ENCODE measurements at places on chromosomes 5 and 9.

DNA sequence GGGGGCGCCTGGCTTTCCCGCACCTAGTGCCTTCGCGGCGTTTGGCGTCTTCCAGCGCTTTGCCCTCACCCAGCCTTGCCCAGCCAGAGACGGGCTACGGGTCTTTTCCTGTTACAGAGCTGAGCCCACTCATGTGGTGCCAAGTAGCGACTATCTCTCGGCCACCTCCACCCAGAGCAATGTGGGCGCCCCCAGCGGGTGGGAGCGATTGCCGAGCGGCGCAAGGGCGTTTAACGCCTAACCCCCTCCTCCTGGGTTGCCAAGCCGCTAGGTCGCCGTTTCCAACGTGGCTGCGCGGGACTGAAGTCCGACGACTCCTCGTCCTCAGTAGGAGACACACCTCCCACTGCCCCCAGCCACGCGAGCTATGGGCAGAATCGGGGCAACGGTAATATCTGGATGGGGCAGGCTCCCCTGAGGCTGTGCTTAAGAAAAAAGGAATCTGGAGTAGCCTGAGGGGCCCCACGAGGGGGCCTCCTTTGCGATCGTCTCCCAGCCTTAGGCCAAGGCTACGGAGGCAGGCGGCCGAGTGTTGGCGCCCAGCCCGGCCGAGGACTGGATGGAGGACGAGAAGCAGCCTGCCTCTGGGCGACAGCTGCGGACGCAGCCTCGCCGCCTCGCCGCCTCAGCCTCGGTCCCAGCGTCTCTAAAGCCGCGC is 5.8 kb downstream of the TLX3 start:
- DNase-seq = no peak

DNA sequence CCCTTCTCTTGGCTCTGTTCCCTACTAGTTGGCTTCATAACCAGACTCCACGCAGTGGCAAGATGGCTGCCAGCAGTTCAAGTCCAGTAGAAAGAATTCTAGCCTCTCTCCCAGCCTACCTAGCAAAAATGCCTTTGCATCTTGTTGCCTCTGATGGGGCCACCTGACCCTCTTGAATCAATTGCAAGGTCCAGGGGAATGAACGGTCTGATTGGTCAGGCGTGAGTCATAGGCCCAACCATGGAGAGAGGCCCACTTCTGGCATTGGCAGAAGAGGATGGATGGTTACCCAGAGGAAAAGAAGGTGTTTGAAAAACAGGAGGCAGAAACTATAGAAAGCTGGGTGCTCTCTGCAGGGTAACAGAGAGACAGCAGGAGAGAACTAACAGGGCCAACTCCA is 622.6 kb downstream of the CCDC171 start:
- no peak for DNase-seq

GRCh38 chr9:126623314-126623666 is 9.6 kb downstream of the LMX1B start:
- DNase-seq = no peak

DNA sequence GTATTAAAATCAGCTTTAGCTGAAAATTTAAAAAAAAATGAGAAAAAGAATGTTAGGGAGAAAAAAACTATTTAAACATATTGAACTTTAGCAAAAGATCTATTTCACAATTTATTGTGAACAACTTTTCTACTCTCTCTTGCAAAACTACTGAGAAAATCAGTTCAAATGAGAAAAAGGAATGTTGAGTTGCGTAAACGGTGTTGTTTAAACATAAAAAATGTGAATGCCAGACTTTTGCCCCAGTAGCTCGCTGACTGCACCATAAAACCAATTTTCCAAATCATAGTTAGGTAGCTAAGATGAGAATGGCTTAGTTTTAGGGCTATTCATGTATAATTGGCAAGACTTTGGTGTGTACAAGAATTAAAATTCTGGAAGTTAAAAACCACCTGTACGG is 13.4 kb upstream of the RAD23B start:
- no peak for DNase-seq

GRCh38 chr5:16074358-16074757 is 105.2 kb downstream of the MARCHF11 start:
- no peak for DNase-seq

GRCh38 chr9:13386935-13387733 is 107.6 kb upstream of the MPDZ start:
- no peak for DNase-seq

DNA sequence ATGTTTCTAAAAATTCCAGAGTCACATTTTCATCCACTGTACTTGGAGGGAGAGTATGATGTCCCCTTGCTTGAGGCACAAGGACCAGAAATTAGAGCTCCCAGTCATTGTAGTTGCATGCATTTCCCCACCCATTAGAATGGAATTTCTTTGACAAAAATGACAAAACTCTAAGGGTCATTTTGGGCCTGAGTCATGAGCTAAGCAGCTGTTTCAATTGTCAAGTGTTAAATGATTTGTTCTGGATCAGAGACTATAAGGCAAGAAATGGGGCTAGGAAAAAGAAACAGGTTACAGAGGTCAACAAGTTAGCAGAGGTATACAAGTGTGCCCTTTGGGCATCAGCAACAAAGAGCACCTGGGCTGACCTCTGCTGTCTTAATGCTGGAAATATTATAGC is 131.2 kb upstream of the IQGAP2 start:
- DNase-seq = no peak

GRCh38 chr9:136499935-136500910 is 17.4 kb upstream of the SEC16A start:
- DNase-seq = no peak

DNA sequence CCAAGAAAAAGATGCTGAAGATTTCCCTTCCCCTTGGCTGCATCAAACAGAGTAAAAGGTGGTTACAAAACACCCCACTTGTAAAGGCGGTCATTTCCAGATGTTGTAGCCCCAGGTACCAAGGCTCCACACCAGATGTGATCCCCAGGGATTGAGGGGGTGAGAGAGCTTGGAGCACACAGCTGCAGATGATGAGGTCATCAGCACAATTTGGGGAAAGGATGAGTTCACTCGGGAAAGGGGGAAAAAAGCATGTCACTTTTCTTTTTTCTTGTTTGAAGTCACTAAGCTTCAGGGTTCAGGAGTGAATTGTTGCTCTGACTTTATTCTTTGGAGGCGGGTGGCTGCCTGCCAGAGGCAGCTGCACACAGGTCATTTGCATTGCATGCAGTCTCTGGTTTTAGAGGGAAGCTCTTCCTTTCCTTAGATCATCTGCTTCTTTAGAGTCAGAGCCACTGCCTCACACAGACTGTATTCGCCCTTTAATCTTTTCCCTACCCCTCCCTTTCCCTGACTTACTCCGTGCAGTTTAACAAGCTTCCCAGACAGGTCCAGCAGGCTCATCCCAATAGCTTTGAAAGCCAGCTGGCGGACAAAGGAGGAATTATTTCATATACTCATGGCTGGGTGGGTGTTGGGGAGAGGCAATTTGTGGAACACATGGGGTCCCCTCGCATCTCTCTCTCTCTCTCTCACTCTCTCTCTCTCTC is 409.3 kb upstream of the SLC24A2 start:
- no peak for DNase-seq

- no peak for DNase-seq
These were observed 88.7 kb downstream of the CFAP90 start for GRCh38 chr5:7762267-7762666.

Measured in cardiac septum (tissue), 1 donor.